Colonic mucosa (tissue), 4 donors: ENCODE measurements at places on chromosomes 4 and X. TPM values are rescaled to one million over a fixed set of nuclear protein-coding genes. Genes with fewer than 3 reads are reported as not detected.

DNA sequence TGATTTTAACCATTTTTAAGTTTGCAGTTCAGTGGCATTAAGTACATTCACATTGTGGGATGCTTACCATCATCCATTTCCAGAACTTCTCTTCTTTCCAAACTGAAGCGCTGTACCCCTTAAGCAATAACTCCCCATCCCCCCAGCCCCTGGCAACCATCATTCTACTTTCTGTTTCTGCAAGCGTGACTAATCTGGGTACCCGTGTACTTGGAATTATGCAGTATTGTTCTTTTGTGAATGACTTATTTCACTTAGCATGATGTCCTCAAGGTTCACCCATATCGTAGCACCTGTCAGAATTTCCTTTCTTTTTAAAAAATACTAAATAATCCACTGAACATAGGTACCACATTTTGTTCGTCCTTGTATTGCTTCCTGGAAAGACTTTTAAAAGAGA is 32.9 kb downstream of the USP9X start:
- H3K36me3 ChIP-seq = no peaks in the 10 kb centered on the region
- no peak overlapping the region for H3K27ac ChIP-seq
- H3K27me3 ChIP-seq = no peaks in the 10 kb centered on the region
- H3K4me1 ChIP-seq = no peaks in the 10 kb centered on the region
- H3K4me3 ChIP-seq = no peak overlapping the region
- DNase-seq = no peak

- H3K4me1 ChIP-seq = no peaks in the 10 kb centered on the region
- DNase-seq = no peak
- H3K36me3 ChIP-seq = no peaks in the 10 kb centered on the region
- no peaks in the 10 kb centered on the region for H3K27me3 ChIP-seq
- no peak overlapping the region for H3K4me3 ChIP-seq
- no peak overlapping the region for H3K27ac ChIP-seq
Observed at GRCh38 chr4:4884611-4885010, 25.1 kb downstream of the MSX1 start.

DNA sequence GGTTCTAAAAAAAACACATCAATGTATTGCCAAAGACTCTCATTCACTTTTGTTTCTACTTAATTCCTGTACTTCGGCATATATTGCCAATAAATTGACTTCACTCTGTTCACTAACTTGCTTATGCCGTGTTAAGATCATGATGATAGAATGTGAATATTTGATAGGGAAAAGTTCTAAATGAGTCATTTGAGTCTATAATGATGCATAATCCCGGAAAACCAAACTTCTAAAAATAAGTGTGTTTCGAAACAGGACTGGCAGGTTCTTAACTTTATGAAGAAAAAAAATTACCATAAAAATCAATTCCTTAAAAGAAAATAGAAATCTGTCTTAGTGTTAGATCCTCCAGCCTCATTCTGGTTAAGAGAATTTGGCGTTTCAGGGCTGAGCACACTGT is 387.5 kb upstream of the FTHL17 start:
- H3K4me3 ChIP-seq = no peak overlapping the region
- H3K4me1 ChIP-seq = no peaks in the 10 kb centered on the region
- H3K36me3 ChIP-seq = no peaks in the 10 kb centered on the region
- H3K27ac ChIP-seq = no peak overlapping the region
- DNase-seq = no peak
- no peaks in the 10 kb centered on the region for H3K27me3 ChIP-seq

GRCh38 chrX:34578237-34578636 is 78.8 kb downstream of the TMEM47 start:
- no peak overlapping the region for H3K27ac ChIP-seq
- H3K4me3 ChIP-seq = no peak overlapping the region
- no peak for DNase-seq

GRCh38 chr4:37516057-37516775 is 170.0 kb downstream of the RELL1 start:
- DNase-seq = no peak
- no peaks in the 10 kb centered on the region for H3K27me3 ChIP-seq
- H3K4me3 ChIP-seq = no peak overlapping the region
- no peaks in the 10 kb centered on the region for H3K4me1 ChIP-seq

PCDH18 gene
- 8.8 TPM for total RNA-seq

AREG gene
- total RNA-seq = 21.7 TPM

COX18 gene
- total RNA-seq = 19.5 TPM

PPP2R2C gene
- 0.05 TPM for total RNA-seq

SOD3 gene
- 35.8 TPM for total RNA-seq

TRPC3 gene
- total RNA-seq = 0.15 TPM

BRS3 gene
- not detected for total RNA-seq
